Stimulated activated CD8-positive, alpha-beta memory T cell treated with anti-CD3 and anti-CD28 coated beads, Interleukin-15, amount 100 ng/mL, for 24 hours (primary cell): ENCODE measurements at places on chromosomes 6 and 20.

DNA sequence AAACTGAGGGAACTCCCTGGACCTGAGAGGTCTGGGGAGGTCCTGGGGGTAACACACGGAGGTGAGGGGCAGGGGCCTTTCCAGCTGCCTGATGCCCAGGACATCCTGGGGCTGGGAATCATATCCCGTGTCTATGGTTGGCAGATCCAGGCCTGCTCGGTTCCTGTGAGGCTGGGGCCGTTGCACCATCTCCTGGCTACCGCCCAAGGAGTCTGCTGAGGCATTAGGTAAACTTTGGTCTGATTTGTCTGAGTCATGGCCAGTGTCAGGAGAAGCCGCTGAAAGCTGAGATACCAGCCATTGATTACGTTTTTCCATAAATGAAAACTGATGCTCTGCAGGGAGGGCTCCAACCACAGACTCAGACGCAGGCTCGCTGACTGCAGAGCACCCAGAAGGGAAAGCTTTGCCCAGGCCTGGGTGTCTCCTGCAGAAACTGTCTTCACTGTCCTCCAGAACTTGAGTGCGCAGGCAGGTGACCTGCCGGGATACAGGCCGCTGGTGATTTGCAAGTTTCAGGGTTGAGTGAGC is 14.2 kb downstream of the TRAF3IP2 start:
- no peak for DNase-seq

DNA sequence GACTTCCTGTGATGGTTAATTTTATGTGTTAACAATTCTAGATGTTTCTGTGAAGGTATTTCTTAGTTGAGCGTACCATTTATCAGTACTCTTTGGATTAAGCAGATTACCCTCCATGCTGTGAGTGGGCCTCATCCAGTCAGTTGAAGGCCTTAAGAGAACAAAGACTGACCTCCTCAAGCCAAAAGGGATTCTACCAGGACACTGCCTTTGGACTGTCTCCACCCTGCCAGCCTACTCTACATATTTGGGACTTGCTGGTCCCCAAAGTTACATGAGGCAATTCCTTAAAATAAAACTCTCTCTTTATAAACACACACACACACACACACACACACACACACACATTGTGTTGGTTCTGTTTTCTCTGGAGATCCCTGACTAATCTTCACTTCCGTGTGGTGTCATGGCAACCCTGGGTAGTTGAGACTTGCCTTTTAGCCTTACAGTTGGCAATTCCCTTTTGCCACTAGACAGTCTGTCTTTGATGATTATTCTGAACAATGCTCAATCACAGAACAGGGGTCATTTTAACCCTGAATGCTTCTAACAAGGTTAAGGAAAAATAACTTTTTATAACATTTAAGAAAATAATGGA is 32.2 kb downstream of the MRAP2 start:
- DNase-seq: no peak

DNA sequence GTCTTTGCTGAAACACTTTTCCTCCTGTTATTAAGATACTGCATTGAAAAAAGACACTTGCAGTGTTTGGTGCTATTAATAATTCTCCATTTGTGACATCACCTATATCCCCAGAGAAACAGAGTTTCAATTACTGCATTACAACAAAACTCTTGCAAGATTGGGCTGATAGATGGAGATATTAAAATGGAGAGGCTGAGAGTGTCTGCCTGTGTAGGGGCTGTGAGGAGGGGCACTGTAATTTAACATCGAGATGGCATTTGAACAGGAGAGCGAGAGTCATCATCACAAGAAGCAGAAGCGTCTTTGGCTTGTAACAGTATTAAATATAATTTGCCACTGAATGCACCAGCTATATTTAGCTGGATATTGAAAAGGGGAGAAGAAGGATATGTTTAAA is 316.5 kb downstream of the CDH26 start:
- no peak for DNase-seq

DNA sequence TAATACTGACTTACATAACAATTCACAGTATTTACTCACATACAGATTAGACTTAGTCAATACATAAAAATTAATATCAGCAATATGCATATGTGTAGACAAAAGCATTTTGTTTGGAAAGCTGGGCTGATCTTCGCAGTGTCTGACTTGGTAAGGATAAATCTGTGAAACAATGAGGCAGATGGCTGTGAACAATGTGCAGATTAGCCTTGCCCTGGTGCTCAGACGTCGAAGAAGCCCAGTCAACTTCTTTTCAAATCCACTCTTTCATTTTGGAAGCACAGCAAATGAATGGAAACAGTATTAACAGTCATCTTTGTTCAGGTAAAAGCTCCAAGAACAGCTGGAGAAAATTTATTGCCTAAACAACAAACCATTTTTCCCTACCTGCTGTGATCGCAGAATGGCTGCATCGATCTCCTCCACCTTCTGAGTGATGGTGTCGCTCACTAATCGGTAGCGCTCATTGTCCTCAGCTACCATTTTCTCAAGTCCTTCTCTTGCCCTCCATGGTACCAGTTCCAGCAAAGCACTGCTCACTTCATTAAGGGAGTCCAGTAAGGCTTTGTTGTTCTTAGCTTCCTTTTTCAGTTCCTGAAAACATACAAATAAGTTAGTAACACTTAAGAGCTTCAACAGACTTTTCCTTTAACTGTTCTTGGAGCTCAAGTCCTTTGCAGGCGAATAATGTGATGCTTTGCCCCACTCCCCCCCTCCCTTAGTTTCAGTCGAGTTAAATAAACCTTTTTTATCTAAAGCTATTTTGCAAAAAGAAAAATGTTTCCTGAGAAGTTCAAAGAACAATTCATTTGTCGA is 116.5 kb downstream of the DST start:
- DNase-seq: no peak

DNA sequence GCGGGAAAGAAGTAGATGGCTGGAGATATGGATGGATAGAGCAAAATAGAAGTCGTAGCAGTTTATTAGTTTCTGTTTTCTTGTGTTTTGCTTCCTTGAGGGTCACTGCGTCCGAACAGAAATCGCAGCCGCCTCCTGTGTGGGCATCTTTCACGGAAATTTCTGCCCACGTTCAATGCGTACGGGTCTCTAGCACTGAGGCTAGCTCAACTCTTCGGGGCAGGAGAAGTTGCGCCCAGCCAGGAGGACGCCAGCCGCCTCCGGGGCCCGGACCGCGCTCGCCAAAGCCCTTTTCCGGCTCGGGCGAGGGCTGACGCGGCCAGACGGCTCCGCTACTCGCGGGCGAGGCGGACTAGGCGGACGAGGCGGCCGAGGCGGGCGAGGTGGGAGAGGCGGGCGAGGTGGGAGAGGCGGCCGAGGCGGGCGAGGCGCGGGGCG is 814 bp downstream of the TFAP2B start:
- no peak for DNase-seq

GRCh38 chr6:136236466-136237293 is 13.4 kb downstream of the MTFR2 start:
- DNase-seq: no peak

- DNase-seq: no peak
Observed at GRCh38 chr20:48493966-48494365, 333.8 kb downstream of the PREX1 start.

DNA sequence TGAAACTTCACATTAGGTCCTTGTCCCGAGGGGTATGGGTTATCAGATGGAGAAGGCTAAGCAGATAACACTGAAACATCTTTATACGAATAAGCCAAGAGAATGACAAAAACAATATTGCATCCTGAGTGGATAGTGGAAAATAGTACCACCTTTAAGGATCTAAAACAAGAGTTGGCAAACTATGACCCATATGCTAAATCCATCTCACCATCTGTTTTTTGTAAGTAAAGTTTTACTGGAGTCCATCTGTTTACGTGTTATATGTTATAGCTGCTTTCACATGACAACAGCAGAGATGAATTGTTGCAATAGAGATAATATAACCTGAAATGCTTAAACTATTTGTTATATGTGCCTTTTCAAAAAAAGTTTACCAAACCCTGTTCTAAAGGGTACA is 76.1 kb upstream of the TRDN start:
- DNase-seq: no peak

DNA sequence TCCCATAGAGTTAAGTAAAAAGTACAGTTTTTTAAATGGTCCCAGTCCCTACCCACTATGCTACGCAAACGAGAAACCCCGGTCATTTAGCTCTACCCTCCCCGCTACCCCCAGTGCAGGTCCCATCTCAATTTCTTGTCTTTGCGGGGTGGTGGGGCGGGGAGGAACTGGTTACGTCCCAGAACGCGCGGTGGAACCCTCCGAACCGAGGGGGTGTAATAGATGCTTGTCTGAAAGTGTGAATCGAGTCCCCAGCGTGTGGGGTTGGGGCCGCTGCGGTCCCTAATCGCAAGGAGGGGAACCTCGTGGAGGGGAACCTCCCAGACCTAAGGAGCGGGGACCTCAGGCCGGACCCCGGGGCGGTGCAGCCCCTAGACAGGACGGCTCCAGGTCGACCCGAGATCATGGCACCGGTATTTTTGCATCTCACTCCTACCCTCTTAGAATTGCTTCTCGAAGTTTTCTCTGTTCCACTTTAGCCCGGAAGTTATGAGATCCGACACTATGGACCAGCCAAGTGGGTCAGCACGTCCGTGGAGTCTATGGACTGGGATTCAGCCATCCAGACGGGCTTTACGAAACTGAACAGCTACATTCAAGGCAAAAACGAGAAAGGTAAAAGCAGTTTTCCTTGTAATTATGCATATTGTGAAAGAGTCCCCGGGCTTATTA is 779 bp downstream of the HEBP2 start:
- DNase-seq: peak; percentile 4

- DNase-seq: no peak
Observed at GRCh38 chr20:20955892-20956291, 150.3 kb downstream of the LINC00237 start.

DNA sequence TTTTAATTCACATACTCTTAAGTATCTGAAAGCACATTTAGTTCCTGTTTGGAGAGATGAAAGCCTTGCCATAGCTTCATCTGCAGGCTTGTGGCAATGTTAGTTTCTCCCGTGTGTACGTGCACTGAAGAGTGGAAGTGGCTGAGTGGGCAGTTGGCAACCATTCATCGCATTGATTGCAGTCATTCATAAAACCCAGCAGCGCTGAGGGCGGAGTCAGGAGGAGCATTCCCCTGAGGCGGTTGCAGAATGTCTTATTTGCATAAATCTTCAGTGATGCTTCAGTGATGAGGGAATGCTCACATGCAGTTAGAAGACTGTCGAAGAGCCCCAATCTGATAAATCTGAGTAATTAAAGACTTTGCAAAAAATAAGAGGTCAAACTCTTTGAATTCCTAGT is 79.1 kb downstream of the RIMS1 start:
- no peak for DNase-seq

GRCh38 chr6:138512609-138513008 is 13.3 kb upstream of the NHSL1 start:
- DNase-seq: no peak

GRCh38 chr6:159077123-159077522 is 32.3 kb upstream of the TAGAP start:
- no peak for DNase-seq

DNA sequence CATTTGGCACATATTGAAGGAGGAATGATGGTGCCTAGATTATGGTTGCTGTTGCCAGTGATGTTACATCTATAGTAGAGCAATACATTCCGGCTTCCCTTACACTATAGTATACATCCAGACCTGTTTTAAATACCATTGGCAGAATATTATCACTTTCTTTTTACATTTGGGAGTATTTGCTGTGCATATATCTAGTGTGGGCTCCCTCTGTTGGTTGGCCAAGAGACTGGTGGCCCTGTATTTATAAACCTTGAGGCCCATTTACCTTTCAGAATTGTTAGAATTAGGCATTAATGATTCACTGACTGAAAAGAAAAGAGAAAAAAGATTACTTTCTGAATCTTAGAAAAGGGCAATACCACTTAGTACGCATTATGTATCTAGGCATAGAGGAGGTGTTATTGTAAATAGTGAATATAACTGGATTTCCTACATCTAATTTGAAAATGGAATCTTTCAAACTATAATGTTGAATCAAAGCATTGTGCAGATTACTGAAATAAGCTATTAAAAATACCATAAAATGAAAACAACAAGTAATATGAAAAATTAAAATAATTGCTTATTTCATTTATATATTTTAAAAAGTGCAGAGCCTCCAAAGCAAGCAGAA is 628.8 kb upstream of the MAN1A1 start:
- no peak for DNase-seq

- DNase-seq: no peak
Observed at GRCh38 chr6:36323062-36323461, 13.6 kb downstream of the BNIP5 start.

GRCh38 chr6:28880894-28881780 is 42.6 kb downstream of the TRIM27 start:
- DNase-seq: peak; percentile 51

GRCh38 chr6:157229713-157230112 is 93.6 kb downstream of the TMEM242 start:
- no peak for DNase-seq

DNA sequence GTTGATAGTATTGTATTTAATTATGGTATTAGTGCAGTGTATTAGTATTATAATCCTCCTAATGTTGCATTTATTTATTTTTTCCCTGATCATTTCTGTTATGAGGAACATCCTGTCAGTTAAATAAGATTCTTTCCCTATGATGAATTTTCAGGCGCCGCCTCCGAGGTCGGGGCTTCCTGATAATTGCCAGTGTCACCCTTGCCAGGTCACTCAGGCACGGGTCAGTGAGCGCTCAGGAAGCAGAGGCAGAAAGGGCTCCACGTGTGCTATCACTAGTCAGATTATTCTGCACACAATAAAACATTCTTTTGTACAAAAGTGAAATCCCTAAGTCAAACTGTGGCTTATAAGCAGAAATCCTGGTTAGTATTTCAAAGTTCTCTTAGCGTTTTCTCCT is 64.8 kb downstream of the TSHZ2 start:
- no peak for DNase-seq

GRCh38 chr6:116881236-116881635 is 4.2 kb downstream of the RFX6 start:
- no peak for DNase-seq

- no peak for DNase-seq
Observed at GRCh38 chr6:49826743-49827406, 39.5 kb downstream of the CRISP1 start.

- no peak for DNase-seq
Observed at GRCh38 chr6:101108286-101108685, 227.2 kb upstream of the ASCC3 start.

GRCh38 chr20:49712646-49712995 is 1.1 kb downstream of the B4GALT5 start:
- DNase-seq: no peak
